Activated naive CD8-positive, alpha-beta T cell treated with anti-CD3 and anti-CD28 coated beads for 36 hours (primary cell): ENCODE measurements at places on chromosomes 2 and 18. TPM values are rescaled to one million over a fixed set of nuclear protein-coding genes. Genes with fewer than 3 reads are reported as not detected.
A peak's percentile ranks its signal among the peaks of the same experiment; 100 is the strongest.

DNA sequence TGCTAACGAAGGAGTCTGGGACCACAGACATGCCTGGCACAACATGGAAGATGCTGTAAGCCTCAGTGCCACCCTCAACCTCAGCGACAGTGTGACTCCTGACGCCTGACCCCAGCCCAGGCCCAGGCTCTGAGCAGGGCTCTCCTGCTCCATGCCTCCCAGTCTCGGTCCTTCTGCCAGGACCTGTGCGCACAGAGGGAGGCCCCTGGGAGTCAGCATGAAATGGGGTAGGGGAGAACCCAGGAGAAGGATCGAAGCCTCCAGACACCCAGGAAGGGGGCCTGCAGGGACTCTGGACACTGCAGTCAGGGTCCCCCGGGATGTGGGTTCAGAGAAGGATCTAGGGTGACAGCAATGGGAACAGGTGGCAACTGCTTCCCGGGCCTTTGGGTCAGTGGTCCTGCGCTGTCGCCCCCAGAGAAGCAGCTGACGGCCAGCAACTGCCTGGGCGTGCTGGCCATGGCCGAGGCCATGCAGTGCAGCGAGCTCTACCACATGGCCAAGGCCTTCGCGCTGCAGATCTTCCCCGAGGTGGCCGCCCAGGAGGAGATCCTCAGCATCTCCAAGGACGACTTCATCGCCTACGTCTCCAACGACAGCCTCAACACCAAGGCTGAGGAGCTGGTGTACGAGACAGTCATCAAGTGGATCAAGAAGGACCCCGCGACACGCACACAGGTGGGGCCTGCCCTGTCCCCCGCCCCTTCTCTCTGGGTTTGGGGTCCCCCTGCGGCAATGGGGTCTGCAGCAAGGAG, 233.9 kb downstream of the ATAD2B start:
- no peak for DNase-seq
- no peaks in the 10 kb centered on the region for H3K36me3 ChIP-seq
- no peak overlapping the region for H3K4me3 ChIP-seq
- H3K4me1 ChIP-seq = no peaks in the 10 kb centered on the region
- H3K27ac ChIP-seq = no peak overlapping the region
- no peaks in the 10 kb centered on the region for H3K27me3 ChIP-seq

DNA sequence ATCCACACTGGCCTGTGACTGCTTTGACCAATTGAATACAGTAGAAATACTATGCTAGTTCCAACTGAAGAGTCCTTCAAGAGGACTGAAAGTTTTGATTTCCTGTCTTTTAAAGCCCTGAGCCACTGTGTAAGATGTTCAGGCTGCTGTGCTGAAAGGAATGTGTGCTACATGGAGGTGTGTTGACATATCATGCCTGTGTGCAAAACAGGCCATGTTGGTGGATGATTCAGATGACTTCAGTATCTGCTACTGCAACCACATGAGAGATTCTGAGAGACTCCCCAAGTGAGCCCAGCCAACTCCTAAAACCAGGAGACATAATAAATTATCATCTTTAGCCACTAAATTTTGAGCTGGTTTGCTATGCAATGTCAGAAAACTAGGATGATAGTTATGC, 662.9 kb downstream of the ZEB2 start:
- peaks cover 10% of the 10 kb centered on the region for H3K27me3 ChIP-seq
- no peak for DNase-seq
- H3K36me3 ChIP-seq = peaks cover 3% of the 10 kb centered on the region
- no peak overlapping the region for H3K4me3 ChIP-seq

- DNase-seq = no peak
- H3K4me1 ChIP-seq = peaks cover 3% of the 10 kb centered on the region
- H3K27me3 ChIP-seq = no peaks in the 10 kb centered on the region
- peaks cover 1% of the 10 kb centered on the region for H3K36me3 ChIP-seq
Measured at GRCh38 chr2:135617501-135618015, 86.3 kb downstream of the R3HDM1 start.

DNA sequence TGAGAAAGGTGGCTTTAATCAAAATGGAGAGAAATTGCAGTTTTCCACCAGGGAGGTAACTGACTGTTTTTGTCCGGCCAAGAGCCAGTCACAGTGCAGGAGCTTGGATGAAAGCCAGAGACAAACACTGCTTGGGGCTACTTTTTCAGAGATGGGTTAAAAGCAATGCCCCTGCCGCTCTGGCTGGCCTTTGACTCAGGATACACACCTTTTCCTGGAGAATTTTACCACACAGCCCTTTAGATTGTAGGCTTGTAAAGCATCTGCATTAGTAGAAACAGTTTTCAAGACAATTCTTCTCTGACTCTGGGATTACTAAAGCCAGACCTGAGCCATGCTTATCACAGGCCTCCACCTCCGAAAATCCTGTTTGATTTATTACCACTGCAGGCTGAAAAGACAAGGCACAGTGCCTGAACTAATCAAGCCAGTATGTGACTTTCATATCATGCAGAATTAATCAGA, 79.7 kb downstream of the CCBE1 start:
- H3K4me3 ChIP-seq = no peak overlapping the region
- H3K27me3 ChIP-seq = peaks cover 11% of the 10 kb centered on the region
- H3K36me3 ChIP-seq = no peaks in the 10 kb centered on the region
- H3K27ac ChIP-seq = no peak overlapping the region
- H3K4me1 ChIP-seq = no peaks in the 10 kb centered on the region

DNA sequence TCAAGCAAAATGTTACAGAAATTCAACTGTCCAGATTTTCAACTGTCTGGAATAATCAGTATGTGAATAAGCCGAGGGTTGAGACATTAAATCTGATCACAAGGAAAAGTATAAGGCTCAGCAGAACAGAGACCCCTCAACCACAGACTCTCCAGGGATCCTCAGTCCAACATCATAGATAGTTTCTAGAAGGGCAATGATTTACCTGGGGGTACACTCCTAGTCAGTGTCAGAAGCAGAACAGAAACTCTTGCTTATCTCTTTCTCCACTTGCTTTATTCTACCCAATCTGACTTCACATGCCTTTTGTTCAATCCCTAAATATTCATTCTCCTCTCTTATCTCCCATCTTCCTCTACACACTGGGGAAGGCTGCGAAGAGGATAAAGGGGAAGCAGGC, 36.4 kb downstream of the ICOS start:
- no peaks in the 10 kb centered on the region for H3K27me3 ChIP-seq
- peaks cover 5% of the 10 kb centered on the region for H3K36me3 ChIP-seq
- no peaks in the 10 kb centered on the region for H3K4me1 ChIP-seq
- DNase-seq = no peak
- H3K27ac ChIP-seq = no peak overlapping the region

- H3K27ac ChIP-seq = peak overlapping the region; percentile 42
- H3K4me1 ChIP-seq = peaks cover 42% of the 10 kb centered on the region
- H3K27me3 ChIP-seq = no peaks in the 10 kb centered on the region
- peaks cover 48% of the 10 kb centered on the region for H3K36me3 ChIP-seq
- DNase-seq = no peak
Measured at GRCh38 chr18:46176001-46176400, 71.8 kb downstream of the HAUS1 start.

- no peaks in the 10 kb centered on the region for H3K4me1 ChIP-seq
- no peak overlapping the region for H3K27ac ChIP-seq
- H3K4me3 ChIP-seq = no peak overlapping the region
- no peaks in the 10 kb centered on the region for H3K36me3 ChIP-seq
- H3K27me3 ChIP-seq = peaks cover 21% of the 10 kb centered on the region
- no peak for DNase-seq
Measured at GRCh38 chr18:62634458-62634857, 80.9 kb upstream of the PHLPP1 start.

- H3K4me3 ChIP-seq = no peak overlapping the region
- peaks cover 14% of the 10 kb centered on the region for H3K27me3 ChIP-seq
- no peak overlapping the region for H3K27ac ChIP-seq
- H3K4me1 ChIP-seq = no peaks in the 10 kb centered on the region
Measured at GRCh38 chr2:108165729-108166128, 74.0 kb upstream of the SULT1C3 start.

DNA sequence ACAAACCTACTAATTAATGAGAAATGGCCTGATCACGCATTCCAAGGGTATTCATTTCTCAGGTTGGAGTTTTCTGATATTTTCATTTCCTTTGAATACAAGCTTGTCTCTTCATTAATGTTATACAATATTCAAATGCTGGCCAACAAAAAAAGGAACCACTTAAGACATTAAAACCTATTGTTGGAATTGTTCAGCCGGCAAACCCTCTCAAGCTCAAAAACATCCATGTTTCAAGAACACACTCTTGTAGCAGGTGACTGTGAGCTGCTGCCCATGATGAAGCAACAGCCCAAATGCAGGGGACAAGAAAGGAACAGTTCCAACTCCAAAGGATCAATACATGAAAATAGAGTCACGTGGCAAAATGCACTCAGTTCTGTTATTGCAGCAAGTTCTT, 454.5 kb downstream of the BCL11A start:
- no peaks in the 10 kb centered on the region for H3K4me1 ChIP-seq
- no peak for DNase-seq
- H3K4me3 ChIP-seq = no peak overlapping the region
- no peaks in the 10 kb centered on the region for H3K36me3 ChIP-seq

- peaks cover 15% of the 10 kb centered on the region for H3K27me3 ChIP-seq
- no peaks in the 10 kb centered on the region for H3K36me3 ChIP-seq
- DNase-seq = no peak
- no peak overlapping the region for H3K27ac ChIP-seq
- H3K4me1 ChIP-seq = no peaks in the 10 kb centered on the region
- H3K4me3 ChIP-seq = no peak overlapping the region
Measured at GRCh38 chr2:219664944-219665343, 37.5 kb downstream of the SLC4A3 start.

GRCh38 chr2:238016526-238016925, 44.3 kb upstream of the SCLY start:
- no peaks in the 10 kb centered on the region for H3K27me3 ChIP-seq
- H3K36me3 ChIP-seq = peaks cover 29% of the 10 kb centered on the region
- DNase-seq = no peak

DNA sequence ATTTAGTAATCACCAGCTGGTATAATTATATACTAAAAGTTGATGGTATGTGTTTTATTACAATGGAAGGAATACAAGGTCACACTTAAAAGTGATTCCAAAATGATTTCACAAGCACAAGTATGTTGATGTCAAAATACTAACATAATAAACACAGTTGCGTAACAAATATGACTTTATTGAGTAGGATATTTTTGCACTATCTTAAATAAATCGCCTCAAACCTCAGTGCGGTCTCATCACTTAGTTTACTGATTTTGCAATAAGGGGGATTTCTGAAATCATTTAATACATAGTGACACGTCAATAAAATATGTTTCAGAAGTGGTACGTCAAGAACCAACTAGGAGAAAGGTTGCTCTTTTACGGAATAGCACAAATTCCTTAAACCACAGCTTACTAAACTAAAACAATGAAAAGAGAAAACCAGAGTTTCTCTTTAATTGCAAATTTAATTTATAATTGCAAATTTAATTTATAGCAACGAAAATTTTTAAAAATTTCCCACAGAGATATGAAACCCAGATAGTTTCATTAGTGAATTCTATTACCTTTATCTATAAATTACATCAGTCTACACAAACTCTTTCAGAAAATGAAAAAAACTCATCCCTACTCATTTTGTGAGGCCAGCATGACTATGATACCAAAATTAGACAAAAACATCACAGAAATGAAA, 304.0 kb upstream of the REG3G start:
- no peak overlapping the region for H3K27ac ChIP-seq
- DNase-seq = no peak
- no peaks in the 10 kb centered on the region for H3K36me3 ChIP-seq
- no peaks in the 10 kb centered on the region for H3K4me1 ChIP-seq
- no peak overlapping the region for H3K4me3 ChIP-seq

DNA sequence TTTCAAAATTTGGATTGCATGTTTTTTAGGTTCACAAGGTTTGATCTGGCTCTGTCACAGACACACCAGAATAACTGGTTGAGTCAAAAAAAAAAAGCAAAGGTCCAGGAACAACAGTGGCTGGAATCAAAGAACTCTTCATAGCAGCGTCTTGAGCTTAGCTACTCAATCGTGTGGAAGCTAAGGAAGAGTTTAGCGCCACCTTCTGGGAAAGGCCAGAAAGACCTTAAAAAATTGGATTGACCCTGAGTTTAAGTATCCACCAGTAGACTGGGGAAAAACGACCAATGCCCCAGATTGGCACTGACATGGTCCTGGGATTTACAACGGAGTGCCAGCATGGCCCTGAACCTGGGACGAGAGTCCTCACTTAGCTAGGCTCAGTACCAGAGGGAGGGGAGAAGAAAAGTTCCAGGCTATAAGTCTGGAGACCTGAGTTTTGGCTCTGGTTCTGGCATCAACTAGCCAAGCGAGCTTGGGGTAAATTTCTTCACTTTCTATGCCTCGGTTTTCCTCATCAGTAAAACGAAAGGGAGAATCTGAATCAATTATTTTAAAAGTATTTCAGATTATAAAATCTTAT, 71.1 kb upstream of the TFCP2L1 start:
- no peaks in the 10 kb centered on the region for H3K4me1 ChIP-seq
- DNase-seq = no peak
- no peak overlapping the region for H3K27ac ChIP-seq
- H3K36me3 ChIP-seq = peaks cover 5% of the 10 kb centered on the region

DNA sequence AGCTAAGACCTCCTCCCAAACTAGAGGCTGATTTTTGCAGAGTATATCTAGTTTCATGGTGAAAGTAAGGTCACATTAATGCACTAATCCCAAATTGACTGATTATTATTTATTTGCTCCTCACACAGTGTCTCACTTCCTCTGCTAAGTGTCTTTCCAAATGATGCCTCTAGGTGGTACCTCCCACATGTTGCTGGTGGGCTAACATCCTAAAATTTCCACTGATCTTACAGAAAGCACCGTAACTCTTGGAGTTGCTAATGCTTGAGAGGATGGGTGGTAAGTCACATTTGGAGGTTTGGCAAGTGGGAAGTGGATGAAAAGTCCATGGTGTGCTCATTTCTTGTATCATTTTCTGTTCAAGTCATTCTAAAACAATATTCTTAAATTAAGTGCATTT, 428.7 kb upstream of the GYPC start:
- DNase-seq = no peak
- no peak overlapping the region for H3K4me3 ChIP-seq
- no peak overlapping the region for H3K27ac ChIP-seq
- no peaks in the 10 kb centered on the region for H3K4me1 ChIP-seq
- H3K27me3 ChIP-seq = no peaks in the 10 kb centered on the region
- no peaks in the 10 kb centered on the region for H3K36me3 ChIP-seq

- DNase-seq = no peak
- no peaks in the 10 kb centered on the region for H3K27me3 ChIP-seq
- H3K4me3 ChIP-seq = no peak overlapping the region
- H3K27ac ChIP-seq = no peak overlapping the region
Measured at GRCh38 chr2:96579422-96579821, 42.9 kb downstream of the ARID5A start.

- H3K4me3 ChIP-seq = no peak overlapping the region
- no peaks in the 10 kb centered on the region for H3K4me1 ChIP-seq
- no peaks in the 10 kb centered on the region for H3K36me3 ChIP-seq
- H3K27ac ChIP-seq = no peak overlapping the region
- DNase-seq = no peak
Measured at GRCh38 chr2:153386481-153386897, 92.1 kb downstream of the RPRM start.

The FOXI3 gene
- not detected for total RNA-seq

The UBR3 gene
- 15.1 TPM for total RNA-seq

The GBX2 gene
- not detected for total RNA-seq

The CLEC4F gene
- not detected for total RNA-seq

The ACTG2 gene
- total RNA-seq = 0.27 TPM

The STPG4 gene
- total RNA-seq = not detected

The SH3RF3 gene
- total RNA-seq = 2.2 TPM

The KRTCAP3 gene
- 7.4 TPM for total RNA-seq

The SERPINB13 gene
- not detected for total RNA-seq

The RPRM gene
- total RNA-seq = 0.14 TPM

The SFXN5 gene
- total RNA-seq = 8.3 TPM

The CABYR gene
- 1.6 TPM for total RNA-seq

The LIMS4 gene
- 0.82 TPM for total RNA-seq

The CCDC141 gene
- 4.8 TPM for total RNA-seq

The DNAH7 gene
- not detected for total RNA-seq

The GAREM1 gene
- total RNA-seq = not detected
